Stimulated activated memory B cell treated with anti-CD40 and anti-IgM and Interleukin-4, amounts not matched to agents 10 μg/mL and 1 μg/mL and 100 μg/mL, for 72 hours (primary cell): ENCODE measurements at places on chromosomes 6 and 20.

DNA sequence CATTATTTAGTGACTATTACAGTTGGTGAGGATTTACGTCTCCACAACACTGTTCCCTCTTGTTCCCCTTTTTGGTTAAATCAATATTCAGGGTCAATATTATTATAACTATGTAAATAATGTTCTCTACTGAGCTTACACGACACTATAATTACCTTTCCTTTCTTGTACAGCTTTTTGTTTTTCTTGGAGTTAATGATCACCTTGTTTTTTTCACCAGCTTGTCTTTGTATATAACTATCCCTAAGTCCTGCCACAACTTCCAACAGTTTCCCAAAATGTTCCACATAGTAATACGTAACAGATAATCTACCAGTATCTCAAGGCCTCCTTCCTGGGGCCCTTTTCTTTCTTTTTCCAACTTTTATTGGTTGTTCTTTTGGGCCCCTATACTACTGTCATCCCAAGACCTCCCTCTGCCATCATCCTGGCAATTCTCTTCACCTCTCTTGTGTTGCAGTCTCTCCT, 142.0 kb upstream of the SOX4 start:
- no peak overlapping the region for H3K4me3 ChIP-seq
- H3K27me3 ChIP-seq = peaks cover 43% of the 10 kb centered on the region
- no peaks in the 10 kb centered on the region for H3K36me3 ChIP-seq
- no peaks in the 10 kb centered on the region for H3K4me1 ChIP-seq
- ATAC-seq = no peak

DNA sequence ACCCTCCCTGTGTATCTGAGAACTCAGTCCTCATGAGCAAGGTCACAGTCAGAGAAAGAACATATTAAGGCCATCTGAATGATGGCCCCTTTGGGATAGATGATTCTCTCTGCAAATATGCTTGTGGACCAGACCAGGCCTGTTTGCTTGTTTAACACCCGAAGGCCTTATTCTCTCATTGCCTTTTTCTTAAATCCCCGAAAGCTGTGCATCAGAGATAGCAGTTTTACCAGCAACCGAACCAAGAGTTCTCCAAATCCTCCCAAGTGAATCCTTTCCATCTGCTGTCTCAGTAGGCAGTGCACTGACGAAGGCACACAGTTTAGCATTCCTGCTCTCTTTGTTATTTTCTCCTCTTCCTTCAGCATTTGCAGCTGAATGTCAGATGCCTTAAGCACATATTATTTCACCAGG, 79.8 kb downstream of the TRMT6 start:
- no peaks in the 10 kb centered on the region for H3K4me1 ChIP-seq
- no peak overlapping the region for H3K4me3 ChIP-seq
- ATAC-seq = no peak
- H3K36me3 ChIP-seq = no peaks in the 10 kb centered on the region

DNA sequence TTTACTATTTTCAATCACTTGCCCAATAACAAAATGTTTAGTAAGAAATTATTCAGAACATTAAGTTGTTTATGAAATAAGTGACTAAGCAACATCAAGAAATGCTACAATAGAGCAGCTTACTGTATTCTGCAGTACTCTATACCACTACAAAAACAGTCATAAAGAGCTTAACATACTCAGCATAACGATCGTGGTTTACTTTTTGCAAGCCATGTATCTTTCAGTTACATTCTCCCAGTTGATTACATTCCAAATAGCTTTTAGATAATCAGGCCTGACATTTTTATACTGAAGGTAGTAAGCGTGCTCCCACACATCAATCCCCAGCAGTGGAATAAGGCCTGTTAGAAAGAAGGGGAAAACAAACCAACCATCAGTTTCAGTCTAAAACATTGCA, 10.7 kb downstream of the SOD2 start:
- no peaks in the 10 kb centered on the region for H3K27me3 ChIP-seq
- no peak for ATAC-seq
- H3K27ac ChIP-seq = no peak overlapping the region
- H3K36me3 ChIP-seq = peaks cover 23% of the 10 kb centered on the region
- H3K4me1 ChIP-seq = peaks cover 6% of the 10 kb centered on the region

- H3K4me3 ChIP-seq = no peak overlapping the region
- H3K36me3 ChIP-seq = no peaks in the 10 kb centered on the region
- ATAC-seq = no peak
- H3K27me3 ChIP-seq = peaks cover 50% of the 10 kb centered on the region
Observed at GRCh38 chr6:148324297-148324985, 18.2 kb upstream of the SASH1 start.

DNA sequence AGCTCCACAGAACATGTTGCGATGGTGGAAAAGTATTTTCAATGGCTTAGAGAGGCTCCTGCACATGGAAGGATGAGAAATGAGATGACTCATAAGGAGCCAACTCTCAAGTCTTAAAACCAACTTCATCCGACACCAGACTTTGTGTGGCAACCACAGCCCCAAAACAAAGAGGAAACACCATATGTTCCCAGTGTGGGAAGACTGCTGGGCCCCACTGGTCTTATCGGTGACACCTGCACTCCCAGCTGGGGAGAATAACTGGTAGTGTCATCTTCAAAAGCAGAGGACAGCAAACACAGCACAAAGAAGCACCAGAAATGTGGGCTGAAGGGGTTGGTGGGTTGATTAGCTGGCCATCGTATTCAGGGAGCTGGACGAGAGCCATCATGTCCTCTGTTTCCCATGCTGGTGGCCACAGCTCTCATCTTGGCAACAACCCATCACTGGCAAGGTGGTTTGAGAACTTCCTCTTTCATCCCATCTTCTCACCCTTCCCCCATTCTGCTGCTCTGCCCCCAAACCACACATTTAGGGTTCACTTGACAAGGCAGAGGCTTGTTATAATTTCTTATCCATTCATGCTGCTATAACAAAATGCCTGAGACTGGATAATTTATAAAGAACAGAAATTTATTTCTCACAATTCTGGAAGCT, 46.0 kb upstream of the TASP1 start:
- peak overlapping the region; percentile 11 for H3K27ac ChIP-seq
- H3K27me3 ChIP-seq = no peaks in the 10 kb centered on the region
- ATAC-seq = peak; percentile 69
- H3K36me3 ChIP-seq = no peaks in the 10 kb centered on the region
- no peak overlapping the region for H3K4me3 ChIP-seq

GRCh38 chr6:113486199-113486598, 370.9 kb upstream of the MARCKS start:
- H3K27ac ChIP-seq = no peak overlapping the region
- H3K27me3 ChIP-seq = no peaks in the 10 kb centered on the region
- peaks cover 5% of the 10 kb centered on the region for H3K4me1 ChIP-seq
- no peaks in the 10 kb centered on the region for H3K36me3 ChIP-seq
